A549 treated with dexamethasone at 1 μM for 4 hours (cell line): ENCODE measurements at places on chromosomes 2 and 18. TPM values are rescaled to one million over a fixed set of nuclear protein-coding genes. Genes with fewer than 3 reads are reported as not detected.

The TMX3 gene
- total RNA-seq = 15.5 to 25.7 TPM (median 19.1 TPM) in 5 replicates

The NR4A2 gene
- total RNA-seq = 1.6 to 2.9 TPM (median 2.1 TPM) in 5 replicates

The FRZB gene
- 0.03 to 0.11 TPM (median 0.09 TPM) in 5 replicates for total RNA-seq

The LRP1B gene
- 0.01 TPM in 2 of 5 replicates, not detected in the others for total RNA-seq
